CD4-positive, alpha-beta T cell treated with Interleukin-17A for 1 hour (primary cell): ENCODE measurements at places on chromosomes 11 and 22.

GRCh38 chr22:49303061-49303735, 524.5 kb downstream of the BRD1 start:
- no peak for DNase-seq

- DNase-seq = no peak
These were observed 17.4 kb upstream of the FLRT1 start for GRCh38 chr11:64018310-64018709.

GRCh38 chr22:26385164-26385563, 43.9 kb upstream of the ASPHD2 start:
- DNase-seq = no peak

DNA sequence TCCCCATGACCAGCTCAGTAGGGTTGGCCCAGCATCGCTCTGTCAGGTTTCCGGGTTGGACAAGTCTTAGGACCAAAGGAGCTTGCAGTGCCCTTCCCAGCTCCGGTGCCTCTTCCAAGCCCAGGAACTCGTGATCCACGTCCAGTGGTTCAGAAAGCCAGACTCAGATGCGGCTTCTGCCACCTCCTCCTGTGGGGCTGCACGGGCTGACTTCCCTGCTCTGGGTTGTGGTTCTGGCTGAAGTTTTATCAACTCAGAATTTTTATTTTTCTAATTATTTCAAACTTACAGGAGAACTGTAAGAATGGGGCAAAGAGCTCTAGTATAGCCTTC, 85.0 kb downstream of the BCR start:
- DNase-seq = no peak

DNA sequence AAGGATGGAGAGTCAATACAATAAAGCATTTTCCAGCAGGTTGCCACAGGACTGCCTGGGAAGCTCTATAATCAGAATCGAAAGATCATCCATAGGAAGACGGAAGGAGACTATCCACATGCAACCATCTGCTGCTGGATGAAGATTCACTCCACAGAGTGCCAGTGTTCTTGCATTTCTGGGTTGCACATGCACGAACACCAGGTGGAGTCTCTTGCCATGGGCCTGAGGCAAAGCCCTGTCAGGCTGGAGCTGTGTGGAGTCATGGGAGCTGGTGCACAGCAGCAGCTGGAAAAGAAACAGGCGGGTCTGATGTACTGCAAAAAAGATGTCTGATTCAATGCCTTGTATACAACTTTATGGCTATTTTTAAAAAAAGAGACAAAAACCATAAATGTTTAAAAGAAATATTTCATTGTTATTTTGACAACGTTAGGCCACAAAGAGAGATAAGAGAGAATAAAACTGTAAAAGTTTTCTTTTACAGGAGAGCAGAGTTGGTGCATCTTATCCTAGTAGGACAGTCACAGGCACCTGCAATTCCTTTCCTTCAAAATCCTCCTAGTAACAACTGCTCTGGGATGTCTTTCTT, 12.9 kb upstream of the FAT3 start:
- no peak for DNase-seq

GRCh38 chr22:42490243-42490832, 29.3 kb downstream of the RRP7A start:
- DNase-seq = no peak

GRCh38 chr11:111301842-111302118, 3.4 kb downstream of the POU2AF3 start:
- DNase-seq = no peak

GRCh38 chr11:83025267-83025704, 46.4 kb downstream of the RAB30 start:
- no peak for DNase-seq

GRCh38 chr22:20498913-20499312, 3.3 kb upstream of the KLHL22 start:
- DNase-seq = no peak

- no peak for DNase-seq
These were observed 69.5 kb downstream of the PRCP start for GRCh38 chr11:82830746-82831145.

GRCh38 chr22:43126501-43127165, 16.1 kb downstream of the BIK start:
- DNase-seq = no peak

DNA sequence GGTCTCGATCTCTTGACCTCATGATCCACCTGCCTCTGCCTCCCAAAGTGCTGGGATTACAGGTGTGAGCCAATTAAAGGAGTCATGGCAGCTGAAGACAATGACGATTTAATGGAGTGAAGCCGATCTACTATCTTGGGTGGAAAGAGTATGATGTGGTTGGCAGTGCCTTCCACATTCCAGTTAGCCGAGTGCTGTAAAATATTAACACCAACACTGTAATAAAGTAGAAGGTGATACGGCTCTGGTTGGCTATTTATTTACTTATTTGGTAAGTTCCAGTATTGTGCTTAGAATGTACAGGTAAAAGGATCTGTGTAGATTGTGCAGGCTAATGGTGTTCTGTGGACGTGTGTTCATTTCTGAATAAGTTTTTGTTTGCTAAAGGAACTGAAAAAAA, 149.6 kb upstream of the MTMR2 start:
- no peak for DNase-seq

- DNase-seq = peak; percentile 87
These were observed 851 bp downstream of the PTDSS2 start for GRCh38 chr11:450809-451451.

GRCh38 chr11:69352715-69353319, 58.9 kb downstream of the MYEOV start:
- no peak for DNase-seq

DNA sequence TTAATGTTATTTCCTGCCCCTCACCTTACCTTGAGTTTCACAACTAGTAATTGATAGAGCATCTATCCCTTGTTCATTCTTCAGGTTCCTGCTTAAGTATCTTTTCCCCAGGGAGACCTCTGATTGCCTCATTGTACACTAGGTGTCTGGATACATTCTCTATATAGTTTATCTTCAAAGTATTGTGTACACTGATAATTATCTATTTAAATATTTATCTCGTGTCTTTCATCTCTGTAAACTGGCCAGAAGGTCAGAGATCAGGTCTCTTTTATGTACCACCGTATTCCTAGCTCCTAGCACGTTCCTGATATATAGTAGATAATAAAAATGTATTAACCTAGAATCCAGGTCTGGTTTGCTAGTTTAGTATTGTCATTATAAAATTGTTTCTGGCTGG, 6.4 kb downstream of the TMEM126B start:
- DNase-seq = no peak
